ENCODE measurements at places on chromosomes 6 and 20.

DNA sequence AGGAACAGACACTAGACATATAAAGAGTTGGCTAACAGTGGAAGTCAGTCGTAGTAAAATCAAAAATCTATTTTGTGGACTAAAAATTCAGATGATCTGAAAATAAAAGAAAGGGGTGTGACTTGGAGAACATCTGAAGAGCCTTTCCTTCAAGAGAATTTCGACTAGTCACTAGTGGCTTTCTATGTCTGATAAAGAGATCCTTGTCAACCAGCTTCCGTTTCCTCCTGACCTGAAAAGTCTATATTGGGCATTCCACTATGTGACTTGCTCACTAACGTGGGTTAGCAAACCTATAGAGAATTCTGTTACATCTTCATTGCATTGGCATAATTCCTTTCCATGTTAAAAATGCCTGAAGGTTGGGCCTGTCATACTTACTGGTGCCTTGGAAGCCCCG is 25.9 kb downstream of the TRAF3IP2 start:
- DNase-seq: no peak

DNA sequence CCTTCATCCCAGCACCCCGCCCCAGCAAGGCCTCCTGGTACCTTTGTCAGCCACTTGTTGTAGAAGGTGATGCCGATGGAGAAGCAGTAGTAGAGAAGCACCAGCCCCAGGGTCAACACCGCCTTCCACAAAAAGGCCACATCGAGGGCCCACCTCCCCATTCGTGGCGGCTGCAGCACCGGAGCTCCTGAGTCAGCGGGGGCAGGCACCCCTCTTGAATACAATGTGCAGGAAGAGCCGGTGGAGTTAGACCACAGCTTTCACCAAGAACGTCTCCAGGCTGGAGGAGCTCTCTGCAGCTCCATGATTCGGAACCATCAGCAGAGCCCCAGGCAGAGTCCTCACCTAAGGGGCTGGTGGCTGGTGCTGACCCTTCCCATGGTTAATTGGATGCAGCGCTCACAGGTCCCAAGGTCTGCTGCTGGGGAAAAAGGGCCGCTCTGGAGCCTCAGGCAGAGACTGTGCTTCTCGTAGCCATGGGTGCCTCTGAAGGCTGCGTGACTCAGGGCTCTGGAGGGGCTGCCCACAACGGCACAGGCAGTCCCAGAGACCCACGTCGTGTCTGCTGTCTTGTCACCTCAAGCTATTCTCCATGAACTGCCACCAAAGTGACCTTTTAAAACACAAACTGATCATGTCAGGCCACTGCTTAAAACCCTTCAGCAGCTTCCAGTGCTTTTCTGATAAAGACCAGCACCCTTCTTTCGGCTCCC is 47.9 kb downstream of the ELMO2 start:
- DNase-seq: no peak

DNA sequence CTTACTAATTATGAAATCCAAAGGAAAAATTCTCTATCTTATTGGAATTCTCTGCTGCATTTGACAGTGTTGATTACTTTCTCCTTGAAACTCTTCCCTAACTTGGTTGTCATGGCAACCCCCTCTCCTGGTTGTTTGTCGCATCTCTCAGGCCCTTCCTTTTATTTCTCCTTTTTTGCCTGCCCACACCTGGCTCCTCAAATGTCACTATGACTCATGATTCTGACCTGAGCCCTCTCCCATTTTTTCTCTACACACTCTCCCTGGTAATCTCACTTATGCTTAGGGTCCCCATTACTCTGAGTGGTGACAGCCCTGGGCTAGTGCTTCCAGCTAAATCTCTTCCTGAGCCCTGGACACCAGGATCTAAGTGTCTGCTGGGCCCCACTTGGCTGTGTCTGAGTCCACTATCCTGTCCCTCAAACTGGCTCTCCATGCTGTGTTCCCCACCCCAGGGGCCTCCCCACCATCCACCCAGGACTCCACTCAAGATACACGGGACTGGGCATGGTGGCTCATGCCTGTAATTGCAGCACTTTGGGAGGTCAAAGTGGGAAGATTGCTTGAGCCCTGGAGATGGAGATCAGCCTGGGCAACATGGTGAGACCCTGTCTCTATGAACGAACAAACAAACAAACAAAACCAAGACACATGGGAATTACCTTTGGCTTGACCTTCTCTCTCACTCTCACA is 16.5 kb upstream of the NNAT start:
- no peak for DNase-seq

GRCh38 chr6:4802312-4802935 is 26.2 kb downstream of the CDYL start:
- DNase-seq: no peak

DNA sequence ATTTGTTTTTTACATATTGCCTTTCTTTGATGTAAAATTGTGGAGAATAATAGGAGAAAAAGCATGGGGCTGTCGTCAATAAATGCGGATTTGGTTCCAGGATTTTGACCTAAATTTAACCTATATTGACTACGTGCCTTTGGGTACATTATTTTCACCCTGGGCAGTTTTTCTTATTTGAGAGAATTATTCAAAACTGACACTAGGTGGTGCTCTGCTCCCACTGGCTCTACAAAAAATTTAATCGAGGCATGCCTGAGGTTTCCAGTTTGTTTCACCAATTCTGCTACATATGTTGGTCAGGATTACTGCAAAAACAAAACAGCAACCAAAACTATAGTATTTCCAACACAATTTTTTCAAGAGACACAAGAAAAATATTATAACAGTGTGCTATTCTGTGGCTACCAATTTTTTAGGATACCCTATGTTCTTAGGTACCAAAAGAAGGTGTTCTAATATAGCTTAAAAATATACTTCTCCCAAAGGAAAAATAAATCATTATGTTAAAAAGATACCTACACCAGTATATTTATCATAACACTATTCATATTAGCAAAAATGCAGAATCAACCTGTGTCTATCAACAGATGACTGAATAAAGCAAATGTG is 48.6 kb upstream of the FABP7 start:
- no peak for DNase-seq

DNA sequence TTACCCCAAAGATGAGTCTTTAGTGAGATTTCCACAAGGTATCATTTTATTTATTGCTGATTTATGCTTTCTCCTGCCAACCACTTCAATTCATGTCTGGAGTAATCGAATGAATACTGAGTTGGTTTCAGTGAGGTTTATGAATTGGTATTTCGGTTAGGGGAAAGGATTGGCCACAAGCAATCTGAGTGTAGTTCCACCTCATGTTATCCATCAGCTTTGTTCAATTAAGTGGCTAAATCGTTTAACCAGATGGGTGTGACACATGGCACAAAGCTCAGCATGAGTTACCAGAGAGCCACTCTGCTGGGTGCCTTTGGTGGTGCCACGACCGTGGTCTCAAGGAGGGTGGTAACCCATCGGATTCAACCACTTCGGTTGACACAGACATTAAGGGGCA is 148.2 kb downstream of the FNDC1 start:
- DNase-seq: no peak

DNA sequence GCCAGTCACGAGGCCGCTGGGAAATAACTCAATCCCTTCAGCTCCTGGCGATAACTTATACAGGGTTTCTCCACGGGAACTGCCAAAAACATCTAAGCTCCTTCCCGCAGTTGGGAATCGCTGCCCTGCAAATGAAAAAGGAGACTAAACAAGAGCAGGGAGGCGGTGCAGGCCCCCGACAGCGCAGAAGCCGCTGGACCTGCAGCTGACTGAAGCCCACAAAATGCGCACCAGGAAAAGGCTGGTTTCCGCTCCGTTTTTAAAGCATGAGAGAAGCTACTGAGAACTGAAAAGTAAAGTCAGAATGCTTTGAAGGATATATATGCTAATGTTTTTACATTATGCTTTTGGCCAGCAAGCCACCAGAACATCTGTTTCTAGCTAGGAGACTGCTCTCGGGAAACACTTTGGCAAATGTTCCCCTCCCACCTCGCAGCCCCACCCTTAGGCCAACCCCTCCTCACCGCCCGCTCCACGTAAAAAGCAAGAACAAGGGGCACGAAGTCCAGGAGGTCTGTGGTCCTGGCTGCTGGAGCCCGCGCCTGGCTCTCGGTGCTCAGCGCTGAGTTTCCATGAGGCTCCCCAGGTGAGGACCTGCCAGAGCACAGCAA is 90.5 kb downstream of the SOD2 start:
- DNase-seq: no peak

DNA sequence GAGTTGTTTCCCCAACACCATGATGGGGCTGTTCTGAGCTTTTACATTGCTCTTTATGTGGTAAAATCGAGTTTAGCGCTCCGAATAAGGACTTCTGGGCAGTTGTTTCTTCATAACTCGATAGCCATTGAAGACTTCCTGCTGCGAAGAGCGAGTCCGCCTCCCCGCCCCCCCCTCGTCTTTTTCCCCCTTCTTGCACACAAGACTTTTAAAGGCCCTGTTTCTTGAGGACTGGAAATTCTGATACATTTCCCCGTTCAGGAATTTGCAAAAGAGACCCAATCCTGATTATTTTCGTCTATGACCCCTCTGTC is 1.5 kb upstream of the CITED2 start:
- no peak for DNase-seq

DNA sequence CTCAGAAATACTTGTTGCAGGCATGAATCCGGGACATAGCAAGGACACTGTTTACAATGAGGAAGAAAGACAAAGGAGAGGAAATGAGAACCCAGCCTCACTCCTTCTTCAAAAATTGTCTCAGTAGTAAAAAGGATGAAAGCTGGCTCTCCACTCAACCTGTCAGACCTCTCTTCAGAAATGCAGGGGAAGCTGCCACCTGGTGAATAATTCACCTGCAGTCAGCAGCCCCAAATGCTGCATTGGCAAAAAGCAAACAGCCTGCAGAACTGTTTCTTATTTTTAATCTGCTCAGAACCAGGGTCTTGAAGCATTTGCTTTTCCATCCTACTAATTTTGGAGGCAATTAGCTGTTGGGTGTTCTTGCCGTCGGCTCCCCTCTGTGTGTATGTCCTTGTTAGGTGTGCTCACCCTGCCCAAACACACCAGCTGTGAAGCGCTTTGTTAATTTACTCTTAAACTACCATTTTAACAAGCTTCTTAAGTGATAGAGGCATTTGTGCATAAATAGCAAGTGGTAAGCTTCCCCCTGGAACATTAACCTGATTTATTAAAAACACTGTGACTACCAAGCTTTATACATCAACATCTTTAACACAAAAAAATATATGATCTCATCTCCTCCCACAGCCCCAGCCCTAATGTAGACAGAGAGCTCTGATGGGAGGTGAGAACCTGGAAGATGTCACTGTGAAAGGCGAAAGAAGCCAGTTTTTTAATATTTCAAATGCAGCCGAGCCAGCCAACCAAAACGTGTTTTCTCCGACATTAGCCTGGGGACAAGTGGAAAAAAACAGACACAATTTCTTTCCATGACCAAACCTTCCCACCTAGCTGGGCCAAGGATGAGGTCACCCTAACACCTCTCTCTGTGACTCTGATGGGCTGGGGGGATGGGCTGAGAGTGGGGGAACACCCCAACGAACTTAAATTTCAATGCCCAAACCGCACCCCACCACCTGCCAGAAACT is 451.0 kb upstream of the SULF2 start:
- DNase-seq: no peak

GRCh38 chr6:6639572-6639971 is 51.1 kb downstream of the LY86 start:
- DNase-seq: no peak

DNA sequence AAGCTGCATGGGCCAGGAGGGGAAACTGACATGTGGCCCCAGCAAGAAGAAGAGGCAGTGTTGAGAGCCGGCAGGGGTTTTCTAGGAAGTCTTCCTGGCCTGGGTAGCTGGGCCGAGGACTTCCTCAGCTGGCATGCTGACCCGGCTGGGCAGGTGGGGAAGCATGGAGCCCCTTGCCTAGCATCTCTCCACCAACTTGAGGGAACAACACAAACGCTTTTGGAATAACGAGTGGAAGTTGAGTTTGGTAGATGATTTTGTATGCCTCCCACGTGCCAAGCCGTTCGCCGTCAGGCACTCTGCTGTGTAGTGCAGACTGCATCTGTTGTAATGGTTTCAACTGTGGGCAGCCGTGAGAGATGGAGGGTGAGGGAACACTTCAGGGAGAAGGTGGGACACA is 7.3 kb downstream of the TMEM181 start:
- DNase-seq: no peak

- no peak for DNase-seq
Measured at GRCh38 chr20:61129311-61129710, 122.8 kb upstream of the CDH4 start.

DNA sequence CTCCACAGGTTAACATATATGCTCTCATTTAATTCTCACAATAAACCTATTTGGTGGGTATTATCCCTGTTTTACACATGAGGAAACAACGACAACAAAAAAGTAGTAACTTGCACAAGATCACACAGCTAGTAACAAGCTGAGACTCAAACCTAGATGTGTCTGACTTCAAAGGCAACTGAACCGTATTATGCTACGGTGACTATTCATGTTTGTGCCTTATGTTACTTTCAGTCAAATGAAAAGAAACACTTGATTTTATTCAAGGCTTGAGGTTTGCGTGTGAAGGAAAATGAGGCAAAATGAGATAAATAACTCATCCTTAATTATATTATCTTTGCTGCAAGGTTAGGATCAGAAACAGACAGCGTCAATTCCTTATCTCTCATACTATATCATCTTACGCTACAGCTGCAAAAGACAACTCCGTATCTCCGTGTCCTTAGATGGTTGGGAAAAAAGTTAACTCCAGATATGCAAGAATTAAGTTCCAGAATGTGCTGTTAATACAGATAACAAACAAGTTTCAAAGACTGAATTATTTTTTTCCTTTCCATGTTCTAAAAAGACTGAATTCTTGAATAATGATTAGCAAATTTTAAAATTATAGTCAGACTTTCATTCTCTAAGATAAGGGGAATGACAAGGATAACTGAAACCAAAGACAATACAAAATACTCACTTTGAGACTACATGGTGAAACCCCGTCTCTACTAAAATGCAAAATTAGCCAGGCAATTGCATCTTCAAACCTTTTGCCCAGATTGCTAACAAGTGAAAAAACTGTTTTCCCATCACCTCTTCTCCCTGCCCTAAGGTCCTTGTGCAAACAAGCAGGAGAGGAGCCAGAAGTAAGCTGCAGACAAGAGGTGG is 27.8 kb downstream of the STAU1 start:
- no peak for DNase-seq

DNA sequence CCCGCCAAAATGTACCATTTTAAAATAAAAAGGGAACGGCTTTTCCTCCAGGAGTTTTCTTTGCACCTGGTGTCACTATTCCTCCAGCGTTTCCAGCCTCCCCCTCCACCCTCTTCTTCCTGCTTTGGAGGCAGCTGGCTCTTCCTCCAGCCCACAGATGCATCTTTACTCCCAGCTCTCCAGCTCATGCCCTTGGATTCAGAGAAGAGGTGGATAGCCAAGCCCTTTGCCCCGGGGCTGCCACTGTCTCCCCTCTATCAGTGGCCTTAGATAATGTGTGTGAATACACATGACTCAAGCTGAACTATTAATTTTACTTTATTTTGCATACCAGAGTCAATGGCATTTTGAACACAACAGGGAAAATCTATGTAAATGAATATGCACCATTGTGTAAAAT is 15.3 kb upstream of the CDH4 start:
- DNase-seq: no peak

GRCh38 chr20:55269913-55270312 is 735.4 kb downstream of the CBLN4 start:
- peak; percentile 30 for DNase-seq
